ENCODE measurements at places on chromosomes 11 and 22.

GRCh38 chr22:49417326-49417725, 410.3 kb downstream of the BRD1 start:
- no peak for DNase-seq

GRCh38 chr22:26162926-26163325, 6.3 kb upstream of the SEZ6L start:
- DNase-seq, result no peak

- DNase-seq, result no peak
Observed at GRCh38 chr11:10293423-10294289, at the start of gene SBF2. Gene SBF2 (minus strand): TSS chr11:10294219. CDS start chr11:10294069, 150 bp downstream.

GRCh38 chr11:117425679-117426296, 98.1 kb downstream of the CEP164 start:
- DNase-seq, result no peak

DNA sequence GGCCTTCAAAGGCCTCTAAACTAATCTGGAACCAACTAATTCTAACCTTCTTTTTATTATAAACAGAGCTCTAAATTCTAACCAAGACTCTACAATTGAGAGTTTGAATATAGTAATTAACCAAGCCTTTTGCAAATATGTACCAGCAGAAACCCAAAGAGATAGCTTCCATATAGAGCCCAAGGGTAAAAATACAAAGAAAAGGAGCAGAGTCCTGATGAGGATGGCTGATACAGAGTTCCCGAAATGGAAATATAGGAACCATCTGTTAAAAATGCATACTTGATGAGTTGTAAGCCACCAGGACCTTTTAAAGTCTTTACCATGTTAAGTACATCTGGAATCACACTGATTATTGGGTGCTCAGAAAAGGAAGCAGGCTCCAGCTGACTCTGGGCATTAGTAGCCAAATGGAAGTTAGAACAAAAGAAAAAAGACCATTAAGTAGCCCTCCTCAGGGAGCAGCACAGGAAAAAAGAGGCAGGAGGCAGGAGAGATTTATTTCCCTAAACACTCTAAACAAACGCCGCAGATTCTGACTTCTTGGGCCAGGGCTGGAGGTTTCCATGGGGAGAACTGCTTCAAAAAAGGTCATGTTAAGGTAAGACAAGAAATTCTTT, 463.1 kb upstream of the FAT3 start:
- DNase-seq, result no peak

DNA sequence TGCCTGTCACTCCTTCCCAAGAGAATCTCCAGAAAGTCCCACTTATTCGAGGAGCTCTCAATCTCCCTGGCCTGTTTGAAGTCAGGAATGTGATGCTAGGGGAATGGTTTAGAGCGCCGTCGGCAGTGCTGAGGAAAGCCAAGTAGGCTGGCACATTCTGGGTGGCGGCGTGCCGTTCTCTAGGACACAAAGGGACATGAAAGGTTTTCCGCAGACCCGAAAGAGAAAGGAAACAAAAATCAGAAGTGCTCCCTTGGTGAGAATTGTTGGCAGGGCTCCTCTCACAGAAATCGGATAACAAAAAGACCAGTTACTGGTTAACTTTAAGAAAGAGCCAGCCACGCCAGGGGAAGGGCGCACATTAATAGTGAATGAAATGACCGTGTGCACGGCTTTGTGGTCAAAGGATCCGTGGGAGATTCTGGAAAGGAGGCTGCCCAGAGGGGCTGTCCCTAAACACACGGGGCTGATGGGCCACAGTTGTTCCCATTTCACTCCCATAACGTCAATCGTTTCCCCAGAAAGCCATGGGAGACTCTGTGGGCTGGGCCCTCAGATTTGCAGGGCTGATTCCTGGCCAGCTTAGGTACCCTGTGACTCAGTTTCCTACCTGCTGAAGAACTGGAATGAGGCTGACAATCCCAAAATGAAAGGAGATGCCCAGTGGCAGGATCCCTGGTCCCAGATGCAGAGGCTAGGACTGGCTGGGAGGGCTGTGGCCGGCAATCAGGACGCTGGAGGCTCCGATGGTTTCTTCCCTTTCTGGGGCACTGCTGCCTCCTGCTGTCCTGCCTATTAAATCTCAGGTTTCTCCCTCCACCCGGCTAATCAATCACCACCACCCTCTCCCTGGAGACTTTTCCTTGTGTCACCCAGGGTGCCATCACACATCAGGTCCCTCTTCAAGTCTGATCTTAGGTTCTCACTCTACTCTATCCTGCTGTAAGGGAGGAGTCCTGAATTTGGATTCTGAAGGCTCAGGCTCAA, 82.3 kb downstream of the RCN1 start:
- DNase-seq, result no peak

GRCh38 chr11:116439361-116439677, 333.5 kb downstream of the BUD13 start:
- DNase-seq, result no peak

DNA sequence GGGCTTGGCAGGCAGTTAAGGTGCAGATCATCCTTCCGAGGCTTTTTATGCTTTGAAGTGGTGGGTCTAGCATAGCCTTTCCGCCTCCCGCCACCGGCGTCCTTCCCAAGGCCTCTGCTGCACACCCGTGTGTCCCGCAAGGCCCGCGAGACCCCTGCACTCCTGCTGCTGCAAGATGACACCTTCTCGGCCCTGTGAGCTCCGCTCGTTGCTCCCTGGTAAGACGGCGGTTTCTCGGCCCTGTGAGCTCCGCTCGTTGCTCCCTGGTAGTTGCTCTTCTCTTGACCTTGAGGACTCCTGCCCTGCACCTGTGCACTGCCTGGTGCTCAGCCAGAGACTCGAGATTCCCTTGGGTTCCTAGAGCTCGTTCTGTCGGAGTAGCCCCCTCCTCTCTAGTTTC, 17.9 kb upstream of the TRMU start:
- DNase-seq, result no peak

- no peak for DNase-seq
Observed at GRCh38 chr22:31447337-31447736, 42.3 kb downstream of the EIF4ENIF1 start.
